Posterior cingulate gyrus (tissue), 11 donors: ENCODE measurements at places on chromosomes 7 and 10.

- DNase-seq: peak; percentile 32
These were observed 1.0 kb downstream of the PFKP start for GRCh38 chr10:3068201-3068967.

DNA sequence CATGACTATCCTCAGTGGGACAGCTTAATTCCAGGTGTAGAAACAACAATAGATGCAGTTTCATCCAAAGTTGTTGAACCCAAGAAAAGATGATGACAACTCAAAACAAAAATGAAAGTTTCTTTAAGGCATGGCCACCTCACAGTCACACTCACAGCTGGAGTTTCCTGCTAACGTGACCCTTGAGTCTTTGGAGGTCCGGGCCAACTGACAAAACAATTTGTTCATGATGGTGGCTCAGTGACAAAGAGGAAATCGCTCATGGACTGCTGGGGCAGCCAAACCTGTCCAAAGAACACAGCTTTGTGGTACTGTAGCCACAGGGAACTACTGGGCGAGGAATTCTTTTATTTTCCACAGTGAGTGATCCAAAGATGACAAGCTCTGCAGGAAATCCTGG, 96.0 kb upstream of the JCAD start:
- DNase-seq: no peak

DNA sequence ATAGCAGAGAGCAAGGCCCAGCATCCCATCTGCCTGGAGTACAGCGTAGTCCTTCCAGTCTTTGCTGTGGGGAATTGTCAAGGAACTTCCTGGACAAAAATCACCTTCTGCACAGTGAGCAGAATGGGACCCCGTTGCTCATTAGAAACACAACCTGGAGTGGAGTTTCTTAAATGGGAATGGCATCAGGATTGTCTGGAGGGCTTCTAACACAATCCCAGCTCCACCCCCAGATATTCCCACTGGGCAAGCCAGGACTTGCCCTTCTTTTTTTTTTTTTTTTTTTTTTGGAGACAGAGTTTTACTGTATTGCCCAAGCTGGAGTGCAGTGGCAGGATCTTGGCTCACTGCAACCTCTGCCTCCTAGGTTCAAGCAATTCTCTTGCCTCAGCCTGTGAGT, 356.4 kb downstream of the GALNT17 start:
- no peak for DNase-seq

GRCh38 chr7:95376632-95377400, 19.4 kb downstream of the PON3 start:
- DNase-seq: no peak

DNA sequence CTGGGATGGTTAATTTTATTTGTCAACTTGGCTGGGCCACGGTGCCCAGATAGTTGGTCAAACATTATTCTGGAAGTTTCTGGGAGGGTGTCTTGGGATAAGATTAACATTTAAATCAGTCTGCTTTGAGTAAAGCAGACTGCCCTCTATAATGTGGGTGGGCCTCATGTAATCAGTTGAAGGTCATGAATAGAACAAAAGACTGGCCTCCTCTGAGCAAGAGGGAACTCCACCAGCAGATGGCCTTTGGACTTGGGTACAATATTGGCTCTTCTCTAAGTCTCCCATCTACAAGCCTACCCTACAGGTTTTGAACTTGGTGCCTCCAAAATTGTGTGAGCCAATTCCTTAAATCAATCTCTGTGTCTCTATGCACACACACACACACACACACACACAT, 61.8 kb downstream of the PLXNA4 start:
- DNase-seq: no peak

DNA sequence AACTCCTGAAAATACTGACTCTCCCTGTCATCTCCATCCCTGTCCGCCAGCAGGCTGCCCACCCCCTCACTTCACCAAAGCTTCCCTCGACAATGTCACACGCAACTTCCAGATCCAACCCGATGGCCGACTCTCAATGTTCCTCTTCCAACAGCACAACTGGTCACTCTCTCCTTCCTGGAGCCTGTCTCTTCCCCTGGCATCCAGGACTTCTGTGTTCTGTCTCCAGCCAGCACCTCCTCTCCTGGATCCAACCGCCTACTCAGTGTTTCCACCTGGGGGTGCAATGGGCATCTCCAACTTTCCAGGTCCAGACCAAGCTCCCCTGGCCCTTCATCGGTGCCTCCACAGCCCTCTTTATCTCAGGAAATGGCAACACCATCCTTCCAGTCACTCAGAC, 8.6 kb downstream of the CPA5 start:
- DNase-seq: peak; percentile 24

DNA sequence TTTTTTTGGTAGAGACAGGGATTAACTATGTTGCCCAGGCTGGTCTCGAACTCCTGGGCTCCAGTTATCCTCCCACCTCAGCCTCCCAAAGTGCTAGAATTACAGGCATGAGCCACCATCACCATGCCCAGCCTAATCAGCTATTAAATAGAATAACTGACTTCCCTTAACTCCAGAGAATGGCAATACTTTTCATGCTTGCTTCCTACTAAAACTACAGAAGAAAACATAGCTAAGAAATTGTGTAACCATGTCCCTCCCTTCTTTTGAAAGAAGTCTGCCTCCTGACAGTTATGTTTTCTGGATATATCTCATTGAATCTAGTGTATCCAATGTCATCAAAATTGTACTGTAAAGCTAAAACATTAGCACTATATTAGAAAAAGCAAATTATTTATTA, 95.6 kb downstream of the KMT2C start:
- DNase-seq: no peak
